ENCODE measurements at places on chromosomes 11 and 22.

GRCh38 chr11:70524096-70524922 lies 126.0 kb downstream of the CTTN start:
- no peak for DNase-seq

- DNase-seq, result no peak
Measured at GRCh38 chr11:46666516-46666915, 33.9 kb downstream of the ARHGAP1 start.

- DNase-seq, result no peak
Measured at GRCh38 chr22:46537946-46538813, 760 bp upstream of the CELSR1 start.

DNA sequence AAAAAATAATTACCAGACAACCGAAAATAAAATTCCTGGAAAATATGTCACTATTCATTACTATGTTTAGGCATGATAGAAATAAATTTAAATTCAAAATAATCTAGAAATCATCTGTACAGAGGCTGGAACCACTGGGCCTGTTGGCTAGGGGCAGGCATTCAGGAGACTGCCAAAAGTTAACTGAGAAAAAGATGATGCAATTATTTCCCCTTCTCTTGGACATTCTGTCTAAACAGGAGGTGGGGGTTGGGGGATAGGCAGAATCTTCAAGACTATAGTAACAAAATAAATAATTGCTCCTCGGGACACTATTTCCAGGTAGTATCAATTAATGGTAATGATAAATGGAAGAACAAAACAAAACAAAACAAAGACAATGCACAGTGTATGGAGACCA lies 14.1 kb downstream of the BTBD10 start:
- no peak for DNase-seq

- DNase-seq, result no peak
Measured at GRCh38 chr11:130077671-130078070, 8.0 kb downstream of the APLP2 start.

- no peak for DNase-seq
Measured at GRCh38 chr11:64234647-64235379, 429 bp downstream of the VEGFB start.

- DNase-seq, result no peak
Measured at GRCh38 chr11:57643802-57644201, 5.9 kb downstream of the YPEL4 start.

GRCh38 chr22:41535244-41535643 lies 9.0 kb downstream of the POLR3H start:
- no peak for DNase-seq

DNA sequence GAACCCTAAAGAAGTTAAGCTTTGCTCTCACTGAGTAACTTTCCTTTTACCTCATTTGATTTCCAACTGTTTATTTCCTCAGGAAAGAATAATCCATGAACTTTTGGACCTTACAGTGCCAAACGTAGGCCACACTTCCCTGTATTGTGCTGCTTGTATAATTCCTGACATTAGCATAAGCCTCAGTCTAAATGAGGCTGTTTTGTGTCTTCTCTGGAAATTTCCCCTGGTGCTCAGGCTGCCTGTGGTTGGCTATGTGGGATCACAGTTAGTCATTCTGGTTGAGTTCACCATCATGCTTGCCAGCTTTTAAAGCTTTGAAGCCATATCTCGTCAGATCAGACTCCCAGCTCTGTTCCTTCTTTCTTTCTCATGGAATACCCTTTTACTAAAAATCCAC lies 107.0 kb downstream of the FAM76B start:
- DNase-seq, result no peak

GRCh38 chr11:88508759-88509581 lies 171.4 kb upstream of the CTSC start:
- DNase-seq, result no peak

- no peak for DNase-seq
Measured at GRCh38 chr11:128915149-128915521, 24.0 kb downstream of the KCNJ5 start.

- DNase-seq, result no peak
Measured at GRCh38 chr11:32312865-32313403, 122.4 kb downstream of the WT1 start.

GRCh38 chr11:75035256-75035655 lies 46.5 kb downstream of the NEU3 start:
- no peak for DNase-seq

DNA sequence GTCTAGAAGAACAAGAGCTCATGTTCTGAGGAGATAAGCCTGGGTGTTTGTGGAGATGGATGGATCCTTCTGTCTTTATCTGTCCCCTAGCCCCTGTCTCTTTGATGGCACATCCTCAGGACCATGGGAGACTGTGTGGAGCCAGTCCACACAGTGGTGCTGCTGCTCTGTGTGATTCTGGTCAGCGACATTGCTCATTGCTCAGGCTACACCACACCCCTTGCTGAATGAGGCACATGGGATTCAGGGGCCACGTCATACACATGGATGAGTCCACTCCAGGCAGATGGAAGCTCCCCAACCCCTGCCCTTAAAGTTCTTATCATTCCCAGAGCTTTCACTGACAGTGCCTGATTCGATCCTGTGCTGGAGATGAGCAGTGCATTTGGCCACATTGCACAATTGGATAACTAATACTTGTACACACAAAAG lies 222.2 kb downstream of the NAV2 start:
- DNase-seq, result no peak

DNA sequence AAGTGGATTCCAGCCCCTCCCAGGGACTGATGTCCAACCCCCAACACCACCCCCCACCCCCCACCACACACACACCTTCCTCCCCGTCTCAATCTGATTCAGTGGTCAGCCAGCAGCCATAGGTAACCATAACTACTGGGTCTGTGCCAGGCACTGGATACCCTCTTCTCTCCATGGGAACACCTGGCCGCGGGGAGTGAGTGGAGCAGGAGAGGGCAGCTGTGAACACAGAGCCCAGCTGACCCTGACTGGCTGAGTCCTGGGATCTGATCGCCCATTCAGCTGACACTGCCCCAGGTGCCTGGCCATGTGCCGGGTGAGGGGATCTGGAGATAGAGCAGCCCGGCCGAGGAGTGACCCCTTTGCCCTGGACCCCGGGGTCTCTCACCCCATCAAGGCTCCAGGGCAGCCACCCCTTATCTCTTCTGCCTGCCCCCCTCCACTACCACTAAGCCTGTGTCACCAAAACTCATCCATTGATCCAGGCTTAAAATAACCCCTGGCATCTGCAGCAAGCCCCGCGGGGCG lies 2.6 kb upstream of the SHISA8 start:
- no peak for DNase-seq

GRCh38 chr11:119055901-119056300 lies 1.1 kb downstream of the HYOU1 start:
- no peak for DNase-seq

DNA sequence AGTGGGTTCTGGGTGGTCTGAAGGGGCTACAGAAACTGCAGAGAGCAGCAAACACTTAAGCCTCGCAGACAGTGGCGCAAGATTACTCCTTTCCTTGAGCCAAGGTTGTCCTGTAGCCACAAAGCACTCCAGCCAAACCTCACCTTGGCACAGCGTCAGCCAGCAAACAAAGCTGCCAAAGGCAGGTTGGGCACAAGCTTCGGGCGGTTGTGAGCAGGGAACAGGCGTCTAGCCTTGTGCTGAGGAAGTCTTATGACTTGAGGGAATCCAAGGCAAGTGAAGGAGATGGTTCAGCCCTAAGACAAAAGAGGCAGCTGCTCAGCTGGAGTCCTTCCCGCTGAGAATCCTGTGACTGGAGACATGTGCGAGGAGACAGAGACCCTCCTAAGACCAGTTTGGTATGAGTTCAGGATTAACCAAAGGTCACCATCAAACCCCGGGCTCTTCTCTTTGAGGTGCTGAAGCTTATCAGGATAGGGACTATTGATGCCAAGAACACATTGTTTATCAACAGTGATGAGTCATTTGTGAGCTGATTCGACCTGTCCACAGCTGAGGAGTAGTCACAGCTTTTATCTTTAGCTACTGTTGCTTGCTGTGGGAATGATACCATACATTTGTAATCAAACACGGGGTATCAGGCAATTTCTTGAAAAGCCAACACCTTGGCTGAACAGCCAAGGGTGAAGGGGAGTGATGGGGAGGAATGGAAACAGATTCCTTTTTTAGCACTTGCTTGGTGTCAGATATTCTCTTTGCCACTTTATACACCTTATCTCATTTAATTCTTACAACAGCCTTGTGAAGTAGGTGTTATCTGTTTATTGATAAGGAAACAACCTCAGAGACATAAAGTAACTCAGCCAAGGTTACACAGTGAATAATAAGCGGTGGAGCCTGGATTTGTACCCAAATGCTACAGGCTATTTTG lies 4.6 kb downstream of the ADM start:
- DNase-seq, result no peak

DNA sequence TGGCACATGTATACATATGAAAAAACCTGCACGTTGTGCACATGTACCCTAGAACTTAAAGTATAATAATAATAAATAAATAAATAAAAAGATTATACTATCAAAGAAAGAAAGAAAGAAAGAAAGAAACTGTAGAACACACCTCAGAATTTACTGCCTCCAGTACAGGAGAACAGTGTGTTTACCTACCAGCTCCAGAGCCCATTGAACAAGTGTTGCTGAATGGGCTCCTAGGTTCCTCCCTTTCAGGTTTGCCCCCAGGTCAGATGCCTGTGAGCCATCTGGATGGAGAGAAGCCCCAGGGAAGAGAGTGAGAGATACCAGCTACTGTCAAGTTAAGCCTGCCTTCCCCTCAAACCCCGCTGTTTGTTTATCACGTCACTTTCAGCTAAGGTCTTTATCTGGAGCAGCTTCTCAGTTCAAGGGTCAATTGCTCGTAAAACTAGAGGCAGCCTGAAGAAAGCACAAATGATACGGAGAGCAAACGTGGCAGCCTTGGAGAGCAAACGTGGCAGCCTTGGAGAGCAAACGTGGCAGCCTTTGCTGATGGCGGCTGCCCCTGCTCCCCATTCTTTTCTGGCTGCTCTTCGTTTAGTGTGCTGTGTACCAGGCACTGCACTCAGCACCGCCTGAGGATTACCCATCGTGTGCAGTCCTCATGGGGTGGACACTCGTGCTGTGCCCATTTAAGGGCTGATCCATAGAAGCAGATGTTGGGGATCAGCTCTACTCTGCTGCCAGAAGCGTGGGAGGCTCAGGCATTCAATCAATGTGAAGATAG lies 111.7 kb downstream of the ADAMTS15 start:
- no peak for DNase-seq

GRCh38 chr11:119051440-119052162 lies 5.4 kb downstream of the HYOU1 start:
- DNase-seq, result no peak

GRCh38 chr11:131303611-131304119 lies 66.8 kb upstream of the NTM start:
- no peak for DNase-seq

DNA sequence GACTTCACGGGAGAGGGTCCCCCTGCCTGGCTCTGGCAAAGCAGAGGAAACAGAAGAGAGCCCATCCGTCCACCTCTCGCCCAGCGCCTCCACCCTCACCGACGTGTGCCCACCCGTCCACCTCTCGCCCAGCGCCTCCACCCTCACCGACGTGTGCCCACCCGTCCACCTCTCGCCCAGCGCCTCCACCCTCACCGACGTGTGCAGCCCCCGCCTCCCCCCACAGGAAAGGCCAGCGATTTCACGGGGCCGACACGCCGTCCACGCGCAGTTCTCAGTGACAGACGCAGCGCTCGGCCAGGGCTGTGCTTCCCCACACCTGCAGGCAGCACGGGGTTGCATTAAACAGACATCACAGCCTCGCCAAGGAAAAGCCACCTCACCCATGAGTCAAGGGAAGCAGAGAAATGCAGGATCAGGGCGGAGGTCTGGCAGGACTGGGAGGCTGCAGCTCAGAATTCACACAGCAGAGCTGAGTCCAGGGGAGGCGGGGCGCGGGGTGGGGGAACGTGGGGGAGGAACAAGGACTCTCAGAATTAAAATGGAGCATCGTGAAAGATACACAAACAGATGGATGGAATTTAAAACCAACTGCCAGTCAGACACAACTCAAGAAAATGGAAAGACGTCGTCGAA lies 377.7 kb downstream of the BRD1 start:
- DNase-seq, result no peak

GRCh38 chr22:43537019-43537585 lies 125.3 kb downstream of the MPPED1 start:
- no peak for DNase-seq
